Stimulated activated CD4-positive, alpha-beta T cell treated with anti-CD3 and anti-CD28 coated beads, Interleukin-1b, Interleukin-23, amount 100 ng/mL, for 1 hour (primary cell): ENCODE measurements at places on chromosomes 11 and 22.

GRCh38 chr11:78380615-78381051 is 37.0 kb downstream of the GAB2 start:
- DNase-seq = no peak

DNA sequence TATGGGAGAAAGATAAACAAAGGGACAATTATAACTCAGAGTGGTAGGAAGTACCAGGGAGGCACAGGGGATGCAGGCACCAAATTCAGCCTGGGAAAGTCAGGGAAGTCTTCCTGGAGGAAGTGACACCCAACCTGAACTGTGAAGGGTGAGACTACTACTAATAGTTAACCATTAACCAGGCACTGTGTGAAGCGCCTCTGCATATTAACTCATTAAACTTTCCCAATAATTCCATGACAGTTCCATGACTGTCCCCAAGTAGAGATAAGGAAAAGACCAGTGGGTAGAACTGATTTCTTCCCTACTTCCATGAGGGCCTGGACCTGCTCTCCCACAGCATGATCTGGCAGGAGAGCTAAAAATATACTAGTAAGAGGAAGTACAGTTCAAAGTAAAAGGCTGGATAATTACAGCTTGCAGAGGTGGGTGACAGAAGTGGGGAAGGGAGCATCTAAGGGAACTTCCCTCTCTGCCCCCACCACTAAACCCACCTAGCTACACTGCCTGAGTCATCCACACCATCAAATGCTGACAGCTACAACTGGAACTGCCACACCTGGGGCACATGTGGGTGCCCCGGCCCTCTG is 4.7 kb upstream of the AP1B1 start:
- DNase-seq = no peak

DNA sequence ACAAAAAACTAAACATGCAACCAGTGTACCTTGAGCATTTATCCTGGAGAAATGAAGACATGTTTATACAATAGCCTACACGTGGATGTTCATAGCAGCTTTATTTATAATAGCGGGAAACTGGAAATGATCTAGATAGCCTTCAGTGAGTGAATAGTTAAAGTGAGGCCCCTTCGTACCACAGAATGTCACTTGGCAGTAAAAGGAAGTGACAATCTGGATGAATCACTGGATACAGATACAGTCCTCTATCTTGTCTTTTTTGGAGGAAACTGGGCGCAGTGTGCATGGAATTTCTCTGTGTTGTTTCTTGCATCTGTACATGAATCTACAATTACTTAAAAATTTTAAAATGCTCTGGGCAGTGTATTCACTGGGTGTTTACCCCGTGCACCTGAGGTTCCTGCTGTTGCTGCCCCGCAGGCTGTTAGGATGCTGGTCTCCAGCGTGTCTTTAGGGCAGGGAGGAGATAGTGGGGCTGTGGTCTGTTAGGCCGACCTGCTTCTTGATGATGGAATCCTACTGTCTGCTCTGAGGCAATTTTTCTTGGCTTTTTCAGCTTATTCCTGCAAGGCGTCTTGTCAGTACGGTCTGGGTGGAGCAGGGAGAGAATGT is 23.2 kb downstream of the DERL3 start:
- no peak for DNase-seq

DNA sequence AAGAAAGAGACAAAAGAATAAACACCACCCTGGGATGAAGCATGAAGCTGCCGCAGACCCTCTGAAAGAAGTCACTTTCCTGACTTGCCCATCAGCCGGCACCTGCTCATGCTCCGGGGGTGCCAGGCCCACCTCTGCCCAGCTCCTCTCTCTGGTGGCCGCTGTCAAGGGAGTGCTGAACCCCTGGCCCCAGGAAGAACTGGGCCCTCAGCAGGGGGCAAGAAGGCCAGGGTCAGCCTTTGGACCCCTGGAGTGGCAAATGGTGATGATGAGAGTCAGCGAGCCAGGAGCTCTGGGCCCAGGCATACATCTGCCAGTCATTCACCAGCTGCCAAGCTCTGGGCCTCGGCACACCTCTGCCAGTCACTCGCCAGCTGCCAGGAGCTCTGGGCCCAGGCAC is 17.4 kb downstream of the TTLL8 start:
- DNase-seq = no peak

- no peak for DNase-seq
Measured at GRCh38 chr11:15123849-15124248, 9.1 kb downstream of the INSC start.

DNA sequence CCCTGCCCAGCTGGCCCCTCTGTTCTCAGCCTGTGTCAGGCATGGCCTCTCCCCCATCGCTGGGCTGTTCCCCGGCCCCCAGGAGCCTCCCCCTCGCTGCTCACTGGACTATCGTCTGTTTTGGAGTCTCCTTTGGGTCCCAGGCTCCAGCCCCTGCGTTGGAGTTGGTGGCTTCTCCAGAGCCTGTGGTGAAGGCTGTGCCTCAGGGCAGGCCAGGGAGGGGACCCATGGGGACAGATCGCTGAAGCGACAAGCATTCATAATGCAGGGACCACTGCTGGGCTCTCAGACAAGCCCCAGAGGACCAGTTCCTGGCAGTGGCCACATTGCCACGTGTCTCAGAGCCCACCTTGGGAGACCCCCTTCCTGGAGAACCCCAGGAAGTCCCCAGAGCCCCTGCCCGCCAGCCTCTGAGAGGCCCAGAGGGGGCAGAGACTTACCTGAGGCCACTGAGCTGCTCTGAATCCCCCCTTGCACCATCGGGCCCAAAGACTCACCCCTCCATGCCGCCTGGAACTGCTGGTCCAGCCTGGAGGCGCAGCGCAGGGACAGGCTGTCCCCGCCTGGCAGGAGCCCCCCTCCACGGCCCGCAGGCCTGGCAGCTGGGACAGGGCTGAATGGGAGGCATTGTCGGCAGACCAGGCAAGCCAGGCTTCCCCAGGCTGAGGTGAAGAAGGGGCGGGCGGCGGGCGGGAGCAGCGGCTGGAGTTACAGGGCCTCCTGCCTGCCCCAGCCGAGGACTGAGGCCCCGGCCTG is at the start of gene CHADL:
Gene CHADL (minus strand): TSS at position 555 of the 756 bp plus-strand sequence. CDS start 50 bp downstream, at position 505.
- no peak for DNase-seq

- DNase-seq = no peak
Measured at GRCh38 chr11:85724748-85725465, 38.9 kb upstream of the CCDC89 start.

DNA sequence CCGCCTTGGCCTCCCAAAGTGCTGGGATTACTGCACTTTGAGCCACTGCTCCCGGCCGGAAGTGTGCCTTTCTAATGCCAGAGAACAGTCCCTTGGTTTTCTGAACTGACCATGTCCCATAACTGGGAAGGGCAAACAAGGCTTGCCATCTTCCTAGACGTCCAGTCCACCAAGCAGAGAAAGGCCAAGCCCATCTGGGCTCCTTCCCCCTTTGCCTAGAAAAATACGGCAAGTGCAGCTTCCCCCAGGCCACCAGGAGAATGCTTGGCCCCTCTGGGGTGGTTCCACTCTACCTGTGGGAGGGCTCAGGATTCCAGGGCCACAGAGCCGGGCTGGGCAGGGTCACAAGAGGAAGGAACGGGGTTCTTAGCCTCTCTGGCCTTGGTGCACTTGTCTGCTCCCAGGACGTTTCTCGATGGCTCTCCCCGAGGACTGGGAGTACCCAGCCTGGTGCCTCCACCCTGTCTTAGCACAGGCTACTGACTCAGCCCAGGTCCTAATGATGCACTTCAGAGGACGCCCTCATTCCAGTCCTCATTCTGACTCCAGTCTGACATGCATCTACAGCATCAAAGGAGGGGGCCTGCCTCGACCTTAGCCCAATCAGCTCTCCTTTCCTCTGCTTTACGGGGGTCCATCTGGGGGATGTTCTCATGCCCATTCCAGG is 1.2 kb downstream of the USP2 start:
- no peak for DNase-seq

- no peak for DNase-seq
Measured at GRCh38 chr22:29756341-29756740, 10.5 kb downstream of the ZMAT5 start.

- DNase-seq = no peak
Measured at GRCh38 chr11:110366291-110366690, 63.5 kb upstream of the FDX1 start.

- no peak for DNase-seq
Measured at GRCh38 chr22:31295360-31295759, 3.1 kb upstream of the PIK3IP1 start.

- DNase-seq = no peak
Measured at GRCh38 chr11:67027943-67028542, 5.1 kb downstream of the SYT12 start.

DNA sequence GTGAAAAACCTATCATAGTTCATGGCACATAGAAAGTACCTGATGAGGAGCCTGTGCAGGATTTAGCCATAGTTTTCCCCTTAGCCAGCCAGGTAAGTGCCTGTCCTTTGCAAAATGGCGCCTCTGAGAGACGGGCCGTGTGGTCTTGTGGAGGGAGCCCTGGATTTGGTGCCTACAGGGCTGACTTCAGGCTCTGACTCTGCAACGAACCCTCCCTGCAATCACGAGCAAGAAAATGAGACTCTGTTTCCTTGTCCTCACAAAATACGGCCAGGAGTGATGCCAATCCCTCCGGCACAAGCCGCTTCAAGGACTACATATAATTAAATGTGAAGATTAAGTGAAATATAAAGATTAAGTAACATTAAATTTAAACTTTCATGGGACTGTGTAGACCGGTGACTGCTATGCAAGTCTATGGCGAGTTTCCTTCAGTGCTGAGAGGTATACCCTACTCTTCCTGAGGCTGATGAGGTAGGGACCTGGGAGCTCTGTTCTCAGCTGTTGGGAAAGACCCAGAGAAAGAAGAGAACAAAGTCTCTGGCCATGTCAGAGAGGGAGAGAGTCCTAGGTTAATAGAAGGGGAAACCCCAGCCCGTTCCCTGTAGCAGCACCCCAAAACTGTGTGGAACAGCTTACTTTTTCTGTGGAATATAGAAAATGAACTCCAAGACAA is 6.1 kb upstream of the CXCR5 start:
- no peak for DNase-seq
